ENCODE measurements at places on chromosomes 2 and 18.

DNA sequence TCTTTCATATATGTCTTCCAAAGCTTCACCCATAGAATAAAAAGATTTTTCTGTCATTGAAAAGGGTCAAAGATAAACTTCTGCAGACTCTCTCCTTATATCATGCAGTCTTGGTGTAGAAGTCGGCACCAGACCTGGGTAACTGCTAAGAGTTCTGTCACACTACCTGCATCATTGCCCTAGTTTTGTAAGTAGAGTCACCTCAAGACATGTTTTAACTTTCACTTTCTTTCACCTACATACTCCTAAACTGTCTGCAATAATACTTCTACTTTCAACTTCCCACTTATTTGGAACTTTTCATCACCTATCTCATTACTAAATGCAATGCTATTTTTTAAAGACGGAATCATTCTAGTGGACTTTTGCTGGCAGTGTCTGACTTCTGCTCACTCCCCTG is 475.6 kb upstream of the VRK2 start:
- no peak for DNase-seq

DNA sequence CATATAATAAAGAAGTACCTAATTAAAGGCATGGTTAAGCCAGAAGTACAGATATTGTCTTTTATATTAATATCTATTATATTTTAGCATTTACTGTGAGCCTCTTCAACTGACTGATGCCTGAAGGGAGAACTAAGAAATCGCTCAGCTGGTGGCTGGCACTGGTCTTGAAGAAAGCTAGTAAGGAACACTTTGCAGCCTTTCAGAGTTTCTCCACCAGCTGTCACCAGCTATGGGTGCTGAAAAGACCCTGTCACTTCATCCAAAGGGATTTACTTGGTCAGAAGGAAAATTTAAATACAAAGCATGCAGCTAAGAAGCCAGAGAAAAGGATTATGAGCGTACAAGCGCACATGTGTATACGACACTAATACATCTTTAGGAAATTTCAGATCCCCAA is 525.9 kb downstream of the TMEM182 start:
- DNase-seq = no peak

GRCh38 chr2:60450488-60450887 is 103.0 kb downstream of the BCL11A start:
- no peak for DNase-seq

- DNase-seq = no peak
These were observed 163.4 kb upstream of the BCL2L11 start for GRCh38 chr2:110957293-110957692.

- no peak for DNase-seq
These were observed 9.5 kb downstream of the RTTN start for GRCh38 chr18:70195852-70196434.

GRCh38 chr2:59756150-59756549 is 797.3 kb downstream of the BCL11A start:
- no peak for DNase-seq

DNA sequence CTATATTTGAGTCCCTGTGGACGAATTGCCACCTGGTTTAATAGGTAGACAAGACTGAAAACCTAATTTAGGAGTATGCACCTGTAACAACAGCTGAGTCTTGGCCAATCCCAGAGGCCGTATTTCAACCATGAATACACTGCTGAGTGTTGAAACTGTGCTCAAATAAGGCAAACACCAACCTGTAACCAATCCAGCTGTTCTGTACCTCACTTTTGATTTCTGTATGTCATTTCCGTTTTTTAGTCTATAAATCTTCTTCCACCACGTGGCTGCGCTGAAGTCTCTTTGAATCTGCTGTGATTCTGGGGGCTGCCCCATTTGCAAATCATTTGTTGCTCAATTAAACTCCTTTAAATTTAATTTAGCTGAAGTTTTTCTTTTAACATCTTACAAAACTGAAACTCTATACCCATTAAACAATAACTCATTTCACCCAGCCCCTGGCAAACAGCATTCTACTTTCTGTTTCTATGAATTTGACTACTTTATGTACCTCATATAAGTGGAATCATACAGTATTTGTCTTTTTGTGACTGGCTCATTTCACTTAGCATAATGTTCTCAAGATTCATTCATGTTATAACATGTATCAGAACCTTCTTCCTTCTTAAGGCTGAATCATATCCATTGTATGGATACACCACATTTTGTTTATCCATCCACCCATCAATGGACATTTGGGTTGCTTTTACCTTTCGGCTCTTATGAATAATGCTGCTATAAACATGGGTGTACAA is 7.5 kb upstream of the YPEL5 start:
- no peak for DNase-seq

DNA sequence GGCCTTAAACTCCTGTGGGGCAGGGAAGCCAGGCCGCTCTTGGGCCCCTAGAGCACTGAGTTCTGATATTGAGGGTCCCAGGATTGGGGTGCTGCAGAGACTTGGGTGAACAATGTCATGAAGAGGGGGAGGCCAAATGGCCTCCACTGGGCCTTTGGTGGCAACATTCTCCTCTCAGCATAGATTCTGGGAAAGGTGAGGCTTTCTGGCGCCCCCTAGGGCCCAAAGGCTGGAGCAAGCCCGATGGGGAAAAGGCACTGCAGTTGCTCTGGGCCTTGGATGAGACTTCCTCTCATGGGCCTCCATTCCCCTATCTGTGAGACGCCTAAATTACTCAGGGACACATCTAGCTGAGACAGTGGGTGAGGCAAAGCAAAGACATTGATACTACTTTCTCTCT is 84.8 kb downstream of the ACAA2 start:
- DNase-seq = peak; percentile 38

DNA sequence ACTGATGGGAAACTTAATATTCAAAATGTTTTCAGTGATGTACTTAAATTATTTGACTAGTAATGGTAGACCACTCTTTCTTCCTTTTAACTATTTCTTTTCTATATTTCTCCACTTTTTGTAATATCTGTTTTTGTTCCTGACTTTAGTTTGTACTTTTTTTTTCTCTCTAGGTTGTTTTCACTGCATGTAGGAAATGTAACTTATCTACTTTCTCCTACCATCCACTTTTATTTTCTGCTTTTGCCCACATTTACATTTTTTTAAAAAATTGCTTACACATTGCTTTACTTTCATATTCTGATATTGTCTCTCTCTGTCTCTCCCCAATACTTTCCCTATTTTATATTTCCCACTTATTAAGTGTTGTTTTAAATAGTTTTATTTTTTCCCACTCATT is 47.0 kb downstream of the ZNF407 start:
- no peak for DNase-seq

- DNase-seq = no peak
These were observed 15.8 kb upstream of the SMAD7 start for GRCh38 chr18:48966523-48966922.

- peak; percentile 53 for DNase-seq
These were observed 966 bp downstream of the ADCY3 start for GRCh38 chr2:24919037-24919505.

DNA sequence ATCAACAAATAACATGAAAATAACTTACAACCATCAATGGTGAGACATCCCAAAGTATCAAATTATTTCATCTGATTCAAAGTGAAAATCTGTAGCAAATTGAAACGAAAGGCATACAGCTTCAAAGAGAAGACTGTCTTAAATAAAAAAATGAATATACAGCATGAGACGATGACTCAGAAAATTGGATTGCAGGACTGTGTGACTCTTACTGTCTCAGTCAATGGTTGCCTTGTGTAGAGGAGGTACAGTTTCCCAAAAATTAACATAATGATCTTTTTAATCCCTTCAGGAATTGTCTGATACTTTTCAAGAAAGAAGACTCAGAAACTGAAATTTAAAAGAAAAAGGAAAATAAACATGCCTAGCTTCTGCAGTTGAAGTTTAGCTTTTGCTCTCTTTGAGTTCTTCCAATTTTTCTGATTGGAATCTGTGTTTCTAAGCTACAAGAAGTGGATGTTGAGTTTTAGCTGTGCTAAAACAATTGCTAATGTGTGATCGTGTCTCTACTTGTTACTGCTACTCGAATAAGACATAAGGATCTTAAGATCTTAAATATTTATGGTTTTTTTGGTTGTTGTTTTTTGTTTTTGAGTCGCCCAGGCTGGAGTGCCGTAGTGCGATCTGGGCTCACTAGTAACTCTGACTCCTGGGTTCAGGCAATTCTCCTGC is 41.1 kb upstream of the EPB41L3 start:
- DNase-seq = no peak

- DNase-seq = no peak
These were observed 22.1 kb downstream of the SERPINE2 start for GRCh38 chr2:224016963-224017362.

DNA sequence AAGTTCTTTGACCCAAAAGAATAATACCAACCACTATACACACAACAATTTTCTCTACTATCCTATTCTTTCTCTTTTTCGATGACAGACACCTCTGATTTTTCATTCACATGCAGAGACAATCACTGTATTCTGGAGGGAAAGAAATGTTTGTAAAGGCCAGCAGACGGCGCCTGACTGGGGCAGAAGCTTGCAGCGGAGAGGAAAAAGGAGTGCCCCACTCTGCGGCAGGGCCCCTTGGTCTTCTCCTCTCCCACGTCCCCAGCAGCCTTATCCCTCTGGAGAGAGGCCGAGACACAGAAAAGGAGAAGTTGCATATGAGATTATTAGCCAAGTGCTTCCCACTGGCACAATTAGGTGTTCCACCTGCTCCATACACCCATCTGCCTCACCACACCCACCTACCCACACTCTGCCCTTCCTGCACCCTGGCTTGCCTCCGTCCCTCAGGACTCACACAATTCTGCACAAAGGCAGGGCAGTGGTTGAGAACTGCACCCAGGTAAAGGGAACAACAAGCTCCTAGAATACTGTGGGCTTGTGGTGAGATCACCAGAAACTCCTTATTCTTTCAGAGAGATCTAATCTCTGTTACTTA is 687.3 kb downstream of the NRXN1 start:
- DNase-seq = no peak

- DNase-seq = no peak
These were observed 260.9 kb downstream of the CYRIA start for GRCh38 chr2:16404551-16405300.

DNA sequence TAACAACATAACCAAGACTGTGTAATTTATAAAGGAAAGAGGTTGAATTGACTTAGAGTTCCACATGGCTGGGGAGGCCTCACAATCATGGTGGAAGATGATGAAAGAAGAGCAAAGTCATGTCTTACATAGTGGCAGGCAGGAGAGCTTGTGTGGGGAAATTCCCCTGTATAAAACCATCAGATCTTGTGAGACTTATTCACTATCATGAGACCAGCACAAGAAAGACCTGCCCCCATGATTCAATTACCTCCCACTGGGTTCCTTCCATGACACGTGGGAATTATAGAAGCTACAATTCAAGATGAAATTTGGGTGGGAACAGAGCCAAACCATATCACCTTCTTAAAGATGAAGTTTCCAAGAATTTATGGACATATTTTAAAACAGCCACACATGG is 2.5 kb upstream of the IL36RN start:
- no peak for DNase-seq

GRCh38 chr2:237184192-237184918 is 98.7 kb downstream of the COPS8 start:
- DNase-seq = no peak

- DNase-seq = no peak
These were observed 179.0 kb downstream of the DCC start for GRCh38 chr18:52519021-52519420.

DNA sequence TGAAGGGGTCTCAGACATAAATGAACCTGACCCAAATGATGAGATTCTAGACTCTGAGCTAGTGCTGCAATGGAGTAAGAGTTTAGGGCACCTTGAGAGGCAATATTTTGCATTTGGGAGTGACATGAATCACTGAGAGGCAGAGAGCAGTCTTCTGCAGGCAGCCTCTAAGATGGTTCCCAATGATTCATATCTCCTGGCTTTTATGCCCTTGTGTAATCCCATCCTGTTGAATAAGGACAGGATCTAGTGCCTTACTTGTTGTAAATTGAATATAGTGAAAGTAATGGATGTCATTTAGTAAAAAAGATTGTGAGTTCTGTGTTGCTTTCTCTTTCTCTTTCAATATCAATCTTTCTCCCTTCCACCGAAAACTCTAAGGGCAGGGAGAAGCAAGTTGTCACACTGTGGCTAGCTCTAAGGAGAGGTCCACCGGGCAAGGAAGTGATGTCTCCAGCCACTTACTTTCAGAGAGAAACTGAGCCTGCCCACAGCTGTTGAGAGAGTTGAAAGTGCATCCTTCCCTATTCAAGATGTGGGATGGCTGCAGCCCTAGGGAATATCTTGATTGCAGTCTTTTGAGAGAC is 144.7 kb downstream of the TRIB2 start:
- no peak for DNase-seq

GRCh38 chr2:224970311-224970710 is 72.0 kb downstream of the DOCK10 start:
- DNase-seq = no peak

- DNase-seq = no peak
These were observed 43.0 kb downstream of the ADCY3 start for GRCh38 chr2:24877067-24877466.

GRCh38 chr18:79393635-79394533 is 1.8 kb upstream of the NFATC1 start:
- peak; percentile 75 for DNase-seq

DNA sequence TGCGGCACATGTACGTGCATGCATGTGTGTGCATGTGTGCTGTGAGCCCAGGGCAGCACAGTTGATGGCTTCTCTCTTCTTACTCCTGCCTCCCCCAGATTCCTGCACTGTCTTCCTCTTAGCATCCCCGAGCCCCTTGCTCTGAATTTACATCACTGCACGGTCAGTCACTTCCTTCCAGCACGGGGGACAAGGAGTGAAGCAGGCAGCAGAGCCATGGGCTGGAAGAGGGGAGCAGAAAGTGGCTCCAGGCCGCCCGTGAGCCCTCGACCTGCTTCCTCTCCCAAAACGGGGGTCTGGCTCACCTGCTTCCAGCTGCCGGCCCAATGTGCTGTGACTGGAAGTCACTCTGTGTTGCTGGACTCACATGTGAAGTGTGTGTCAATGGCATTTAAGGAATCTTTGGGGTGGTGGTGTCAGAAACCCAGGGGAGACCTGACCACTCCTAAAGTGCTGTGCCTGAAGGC is 106.1 kb downstream of the FAM210A start:
- DNase-seq = no peak

DNA sequence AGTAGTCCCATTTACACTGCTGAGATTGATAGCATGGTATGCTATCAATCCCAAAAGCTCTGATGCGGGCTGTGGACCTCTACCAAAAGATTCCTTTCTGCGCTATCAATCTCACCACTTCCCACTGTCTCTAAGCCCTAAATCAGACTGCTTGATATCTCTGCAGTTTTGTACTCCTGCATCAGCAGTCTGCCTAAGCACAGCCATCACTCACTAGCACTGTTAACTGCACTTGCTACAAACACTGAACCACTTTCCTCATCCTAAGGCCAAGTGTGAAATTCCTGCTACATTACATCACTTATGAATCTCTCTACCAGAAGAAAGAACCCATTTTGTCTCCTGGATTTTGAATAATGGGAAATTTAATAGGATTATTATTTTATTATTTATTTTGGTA is 237.0 kb downstream of the HNMT start:
- no peak for DNase-seq

All from HuH-7 (cell line).